ENCODE measurements at places on chromosomes 1 and 21.
A peak's percentile ranks its signal among the peaks of the same experiment; 100 is the strongest.

GRCh38 chr1:46553506-46553905 lies 2.1 kb upstream of the KNCN start:
- DNase-seq = no peak

DNA sequence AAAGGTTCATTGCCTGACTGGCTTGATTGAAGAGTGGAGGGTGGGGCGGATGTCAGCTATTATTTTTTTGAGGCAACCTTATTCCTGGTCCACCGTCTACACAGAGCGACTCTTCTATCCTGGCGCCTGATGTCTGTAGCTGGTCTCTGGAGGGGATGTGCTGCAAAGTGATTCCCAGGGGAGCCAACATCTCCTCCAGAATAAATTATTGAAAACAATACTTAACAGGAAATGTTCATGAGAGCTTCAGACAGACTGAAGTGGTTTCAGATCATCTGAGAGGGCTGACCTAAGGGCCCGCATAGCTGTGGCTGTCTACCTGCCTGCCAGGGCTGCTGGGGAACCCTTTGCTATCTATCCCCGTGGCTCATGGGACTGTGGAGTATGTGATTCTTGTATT lies 66.7 kb downstream of the TEX35 start:
- peak; percentile 78 for DNase-seq

- DNase-seq = peak; percentile 72
Measured at GRCh38 chr1:172180501-172181285, 239.8 kb upstream of the C1orf105 start.

- DNase-seq = no peak
Measured at GRCh38 chr1:157034137-157034800, 11.3 kb downstream of the ARHGEF11 start.

- no peak for DNase-seq
Measured at GRCh38 chr1:246788895-246789338, 64.7 kb downstream of the SCCPDH start.

All from B cell (primary cell).